ENCODE measurements at places on chromosomes 2 and 18. TPM values are rescaled to one million over a fixed set of nuclear protein-coding genes. Genes with fewer than 3 reads are reported as not detected.

The C2orf15 gene
- polyA plus RNA-seq: 1.3 TPM

The C1QL2 gene
- not detected for polyA plus RNA-seq

The UGT1A8 gene
- polyA plus RNA-seq: 0.05 TPM

The PFN4 gene
- polyA plus RNA-seq: 1.6 TPM

The SLC5A7 gene
- polyA plus RNA-seq: not detected

The BCL2 gene
- 0.61 TPM for polyA plus RNA-seq

All from A549 (cell line).